ENCODE measurements at places on chromosomes 12 and 14.
A peak's percentile ranks its signal among the peaks of the same experiment; 100 is the strongest.

- DNase-seq: no peak
These were observed 259.6 kb downstream of the CCER1 start for GRCh38 chr12:90695415-90695814.

GRCh38 chr12:5573390-5573789 lies 141.5 kb downstream of the NTF3 start:
- DNase-seq: no peak

- DNase-seq: no peak
These were observed 58.1 kb downstream of the FGD4 start for GRCh38 chr12:32457251-32458025.

DNA sequence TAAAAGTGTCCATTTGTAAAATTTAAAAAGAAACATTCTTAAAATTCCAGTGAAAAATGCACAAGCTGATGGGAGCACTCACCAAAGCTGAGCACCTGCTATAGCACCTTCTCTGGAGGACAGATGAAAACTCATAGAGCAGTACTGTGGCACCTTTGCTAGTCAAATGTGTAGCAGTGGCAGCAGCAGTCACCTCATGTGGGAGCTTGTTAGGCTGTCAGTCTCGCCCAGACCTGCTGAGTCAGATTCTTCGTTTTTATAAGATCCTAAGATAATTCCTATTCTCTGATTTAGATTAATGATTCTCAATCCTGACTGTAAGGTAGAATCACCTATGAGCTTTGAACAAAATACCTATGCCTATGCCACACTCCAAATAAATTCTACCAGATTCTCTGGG lies 325.8 kb downstream of the RPL10L start:
- no peak for DNase-seq

DNA sequence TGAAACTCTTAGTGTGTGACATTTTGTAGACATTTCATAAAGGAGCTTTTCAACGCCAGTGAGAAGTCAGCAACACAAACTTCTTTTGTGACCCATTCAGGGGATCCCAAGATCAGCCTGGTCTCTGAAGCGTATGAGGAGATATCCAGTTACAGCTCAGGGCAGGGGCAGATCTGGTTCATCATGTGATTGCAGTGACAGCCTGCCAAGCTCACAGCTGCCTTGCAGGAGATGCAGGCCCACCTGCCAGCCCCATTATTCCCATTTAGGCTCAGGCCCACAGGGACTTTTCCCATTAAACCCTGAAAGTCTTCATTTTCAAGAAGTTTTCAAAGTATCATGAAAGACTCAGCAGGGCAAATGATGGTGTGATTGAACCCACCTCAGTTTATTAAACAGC lies 38.3 kb downstream of the SRGAP1 start:
- DNase-seq: no peak

- DNase-seq: peak; percentile 81
These were observed 9.1 kb downstream of the OR6S1 start for GRCh38 chr14:20632448-20632830.

DNA sequence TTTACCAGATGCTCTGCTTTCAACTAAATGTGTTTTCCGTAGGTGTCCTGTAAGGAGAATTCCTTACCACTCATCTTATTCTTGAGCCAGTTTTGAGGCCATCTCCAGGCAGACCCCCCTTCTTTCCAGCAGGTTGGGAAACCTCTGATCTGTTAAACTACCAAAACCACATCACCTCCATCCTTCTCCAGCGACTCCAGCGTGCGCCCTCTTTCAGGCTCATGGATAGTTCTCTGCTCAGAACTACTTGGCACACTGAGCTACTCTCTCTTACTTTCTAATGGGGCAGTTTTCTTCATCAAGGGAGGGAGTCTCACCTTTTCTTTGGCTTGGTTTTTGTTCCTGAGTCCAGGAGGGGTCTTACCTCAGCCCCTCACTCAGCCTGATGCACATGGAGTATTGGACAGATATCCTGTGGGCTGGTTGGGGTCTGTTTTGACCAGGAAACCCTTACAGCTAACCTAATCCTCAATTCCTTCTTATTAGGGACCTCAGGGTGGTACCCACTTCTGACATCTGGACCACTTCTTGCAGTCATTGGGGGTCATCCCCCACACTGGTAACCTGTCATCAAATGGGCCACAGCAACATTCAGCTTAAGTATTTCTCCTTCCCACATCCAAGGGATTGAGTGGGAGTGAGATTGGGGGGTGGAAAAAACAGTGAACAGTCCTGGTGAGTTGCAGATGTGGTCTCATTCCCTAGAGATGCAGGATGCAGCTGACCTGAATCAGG lies 5.2 kb downstream of the DHRS2 start:
- no peak for DNase-seq

DNA sequence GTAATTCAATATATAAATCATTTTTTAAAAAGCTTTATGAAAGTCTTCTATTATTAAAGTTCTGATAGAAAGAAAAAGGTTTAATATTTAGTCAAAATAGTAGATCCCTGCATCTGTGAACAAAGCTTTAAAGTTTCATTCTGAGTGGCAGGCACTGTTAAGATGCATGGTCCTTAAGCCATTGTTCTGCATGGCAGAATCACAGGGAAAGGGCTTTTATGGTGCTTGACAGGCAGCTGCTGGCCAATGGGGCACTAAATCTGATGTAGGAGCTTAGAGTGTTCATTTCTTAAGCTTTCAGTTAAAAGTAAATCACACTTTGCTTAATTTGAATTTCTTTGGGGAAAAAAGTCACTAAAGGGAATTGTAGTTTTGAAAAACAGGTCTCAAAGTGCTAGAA lies 148.2 kb downstream of the PLEKHA5 start:
- no peak for DNase-seq

DNA sequence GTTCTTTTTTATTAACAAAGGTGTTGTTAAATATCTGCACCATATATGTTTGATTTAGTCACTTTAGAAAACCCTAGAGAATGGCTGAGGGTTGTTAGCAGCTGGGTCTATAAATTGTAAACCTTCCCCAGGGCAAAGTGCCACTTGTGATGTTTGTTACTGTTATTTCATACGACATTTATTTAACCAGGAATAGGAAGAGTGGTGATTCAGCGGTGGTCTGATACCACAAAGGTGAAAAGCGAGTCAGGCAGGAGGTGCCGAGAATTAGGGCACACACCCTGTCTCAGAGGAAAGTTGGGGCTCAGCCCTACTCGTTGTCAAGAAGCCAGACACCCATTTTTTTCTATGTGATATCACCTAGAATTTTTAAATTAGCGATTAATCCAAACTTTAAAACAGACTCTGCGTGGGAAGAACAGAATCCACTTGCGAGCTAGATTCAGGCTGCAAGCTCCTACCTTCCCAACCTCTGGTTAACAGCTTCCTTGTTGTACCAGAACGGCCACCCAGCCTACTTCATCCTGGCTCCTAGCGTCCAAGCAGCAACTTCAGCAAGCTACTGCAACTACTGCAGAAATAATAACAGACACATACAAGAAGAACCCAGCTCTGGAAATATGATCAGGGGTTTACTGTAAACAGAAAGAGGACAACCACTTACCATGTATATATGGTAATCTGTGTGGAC lies 126.7 kb downstream of the TMEM132D start:
- DNase-seq: no peak

DNA sequence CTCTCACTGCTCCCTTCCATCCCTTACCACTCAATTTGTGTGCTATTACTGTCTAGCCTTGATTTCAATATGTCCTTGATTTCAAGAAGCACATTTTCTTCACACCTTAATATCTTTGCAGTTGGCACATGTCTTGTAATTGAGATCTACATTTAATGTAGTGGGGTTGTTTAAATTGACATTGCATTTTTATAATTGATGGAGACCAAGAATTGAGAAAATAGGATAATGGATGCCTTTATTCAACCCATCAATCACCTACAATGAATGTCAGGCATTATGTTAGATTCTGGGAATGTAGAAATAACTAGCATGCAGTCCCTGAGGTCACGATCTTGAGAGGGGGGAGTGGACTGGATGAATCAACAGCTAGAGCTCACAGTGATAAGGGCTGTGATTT lies 94.6 kb downstream of the SMOC1 start:
- no peak for DNase-seq

DNA sequence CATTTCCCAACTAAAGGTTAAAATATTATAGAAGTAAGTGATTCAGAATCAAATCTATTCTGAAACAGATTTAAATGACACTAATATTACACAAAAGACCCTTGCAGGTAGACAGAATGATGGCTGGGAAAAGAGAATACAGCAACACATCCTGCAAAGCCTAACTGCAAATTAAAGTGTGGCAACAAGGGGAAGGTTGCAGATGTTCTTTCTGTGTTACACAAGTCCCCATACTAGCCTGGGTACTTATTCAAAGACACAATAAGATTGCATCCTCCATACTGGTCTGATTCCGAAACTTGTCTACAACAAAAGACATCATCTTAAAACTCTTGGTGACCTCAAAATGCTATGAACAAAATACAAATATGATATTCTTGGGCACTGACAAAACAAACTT lies 50.5 kb downstream of the R3HDM2 start:
- DNase-seq: no peak

- DNase-seq: peak; percentile 62
These were observed 38.7 kb upstream of the CRY1 start for GRCh38 chr12:107131832-107132616.

GRCh38 chr12:45518291-45519235 lies 210.9 kb upstream of the ARID2 start:
- peak; percentile 76 for DNase-seq

DNA sequence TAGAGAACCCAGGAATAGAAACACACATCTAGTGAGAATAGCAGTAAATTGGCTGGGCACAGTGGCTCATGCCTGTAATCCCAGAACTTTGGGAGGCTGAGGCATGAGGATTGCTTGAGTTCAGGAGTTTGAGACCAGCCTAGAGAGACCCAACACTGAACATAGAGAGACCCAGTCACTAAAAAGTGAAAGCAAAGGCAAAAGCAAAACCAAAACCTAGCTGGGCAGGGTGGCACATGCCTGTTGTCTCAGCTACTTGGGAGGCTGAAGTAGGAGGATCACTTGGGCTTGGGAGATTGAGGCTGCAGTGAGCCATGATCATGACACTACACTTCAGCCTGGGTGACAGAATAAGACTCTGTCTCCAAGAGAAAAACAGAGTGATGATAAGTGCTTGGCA lies 37.5 kb upstream of the MIS18BP1 start:
- no peak for DNase-seq

DNA sequence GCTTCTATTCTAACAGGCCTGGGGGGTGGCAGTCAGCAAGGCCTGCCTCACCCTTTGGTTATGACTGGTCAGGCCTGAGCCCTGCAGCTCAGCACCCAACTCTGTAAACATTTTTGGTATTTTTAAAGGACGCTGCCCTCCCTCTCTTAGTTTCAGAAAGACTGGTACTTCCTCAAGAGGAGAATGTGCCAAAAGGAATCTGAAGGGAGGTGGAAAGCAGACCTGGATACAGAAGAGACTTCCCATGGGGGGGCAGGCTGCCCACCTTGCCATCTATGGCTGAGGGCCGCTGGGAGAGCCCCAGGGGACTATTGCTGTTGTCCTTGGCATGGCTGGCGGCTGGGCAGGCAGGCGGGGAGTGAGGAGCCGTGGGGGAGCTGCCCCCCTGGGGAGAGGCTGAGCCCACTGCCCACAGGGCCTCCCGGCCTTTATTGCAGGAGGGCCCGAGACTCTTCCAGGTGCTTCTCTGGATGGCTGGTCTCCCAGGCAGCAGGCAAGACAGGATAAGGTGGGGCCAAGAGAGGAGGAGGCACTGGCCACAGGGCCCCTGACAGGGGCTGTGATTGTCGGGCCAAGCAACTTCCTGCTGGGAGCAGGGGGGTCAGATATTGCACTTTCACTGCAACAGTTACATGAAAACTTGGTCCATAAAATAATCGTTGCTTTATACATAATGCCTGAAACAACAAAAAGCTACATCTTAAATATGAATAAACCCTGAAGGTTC lies 3.5 kb downstream of the ARL6IP4 start:
- DNase-seq: no peak

DNA sequence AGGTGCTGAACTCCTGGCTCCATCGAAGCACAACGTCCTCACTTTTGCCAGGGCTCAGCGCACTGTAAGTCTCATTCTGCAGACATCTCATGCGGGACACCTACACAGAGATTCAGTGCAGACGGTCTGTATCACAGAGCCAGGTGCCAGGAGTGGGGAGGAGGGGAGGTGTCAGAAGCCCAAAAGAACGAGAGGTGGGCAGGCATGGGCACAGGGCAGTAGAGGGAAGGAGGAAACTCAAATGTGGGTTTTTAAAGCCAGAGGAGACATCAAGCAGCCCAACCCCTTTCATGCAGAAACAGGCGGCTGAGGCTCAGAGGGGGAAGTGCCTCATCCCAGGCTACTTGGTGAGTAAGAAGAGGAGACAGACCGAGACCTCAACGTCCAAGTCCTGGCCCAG lies 2.5 kb upstream of the LPAR5 start:
- no peak for DNase-seq
